ENCODE measurements at places on chromosomes 3 and 15.

- DNase-seq = no peak
Measured at GRCh38 chr3:127211118-127212060, 18.5 kb downstream of the PRR23E start.

DNA sequence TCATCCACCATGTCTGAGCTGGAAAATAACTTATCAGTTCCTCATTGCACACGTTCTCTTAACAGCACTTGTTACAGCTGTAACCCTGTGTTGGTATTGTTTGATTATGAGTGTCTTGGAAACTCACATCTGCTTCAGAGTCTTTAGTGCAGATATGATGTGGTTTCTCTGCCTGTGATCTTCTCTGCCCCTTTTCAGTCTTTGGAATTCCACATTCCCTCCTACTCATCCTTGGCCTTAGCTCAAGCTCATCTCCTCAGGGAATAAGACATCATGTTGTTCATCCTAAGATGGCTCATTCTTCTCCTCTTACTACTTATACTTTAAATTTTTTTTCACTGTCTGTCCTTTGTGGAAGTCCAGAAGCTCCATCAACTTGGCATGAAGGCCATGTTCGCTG lies 77.7 kb downstream of the SYNPR start:
- no peak for DNase-seq

- no peak for DNase-seq
Measured at GRCh38 chr15:99326235-99326634, 75.0 kb downstream of the LRRC28 start.

DNA sequence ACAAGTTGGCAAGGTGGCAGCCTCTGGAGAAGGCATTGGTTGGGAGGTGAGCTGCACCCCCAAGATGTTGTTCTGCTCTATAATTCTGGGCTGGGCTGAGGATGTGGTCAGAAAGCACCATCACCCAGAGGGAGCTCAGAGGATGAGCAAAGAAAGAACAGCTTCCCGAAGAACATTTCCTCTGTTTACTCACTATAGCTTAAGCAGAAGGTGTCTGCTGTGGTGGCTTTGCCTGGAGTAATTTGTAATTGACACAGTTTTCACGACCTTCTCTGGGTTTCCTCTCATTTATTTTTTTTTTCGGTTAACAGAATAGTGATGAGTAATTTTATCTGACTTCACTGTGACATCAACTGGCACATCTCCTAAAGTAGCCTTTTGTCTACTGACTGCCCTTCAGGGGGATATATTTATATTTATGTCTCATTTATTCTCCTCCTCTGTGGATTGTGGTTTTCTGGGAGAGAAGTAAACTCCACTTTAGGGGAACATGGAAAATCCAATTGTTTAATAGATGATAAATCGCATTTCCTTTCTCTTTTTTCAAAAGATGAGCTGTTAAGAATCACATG lies 49.5 kb upstream of the ABHD17C start:
- DNase-seq = no peak

DNA sequence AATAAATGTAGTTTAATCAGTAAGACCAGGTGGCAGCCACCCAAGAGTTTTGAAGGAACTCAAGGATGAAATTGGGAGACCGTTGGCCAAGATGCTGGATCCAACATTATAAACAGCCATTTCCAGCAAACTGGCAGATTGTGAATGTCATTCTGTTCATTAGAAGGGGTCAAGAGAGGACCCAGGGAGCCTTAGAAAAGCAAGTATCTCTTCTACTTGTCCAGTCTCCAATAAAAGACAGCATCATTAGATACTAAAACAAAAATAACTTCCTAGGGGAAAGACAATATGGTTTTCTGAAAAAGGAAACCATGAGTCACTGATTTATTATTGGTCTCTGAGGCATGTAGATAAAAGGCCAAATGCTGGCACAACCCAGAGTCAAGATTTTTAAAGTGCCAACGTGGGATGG lies 67.9 kb downstream of the GADL1 start:
- no peak for DNase-seq

- DNase-seq = no peak
Measured at GRCh38 chr15:67543348-67543718, 830 bp downstream of the MAP2K5 start.

DNA sequence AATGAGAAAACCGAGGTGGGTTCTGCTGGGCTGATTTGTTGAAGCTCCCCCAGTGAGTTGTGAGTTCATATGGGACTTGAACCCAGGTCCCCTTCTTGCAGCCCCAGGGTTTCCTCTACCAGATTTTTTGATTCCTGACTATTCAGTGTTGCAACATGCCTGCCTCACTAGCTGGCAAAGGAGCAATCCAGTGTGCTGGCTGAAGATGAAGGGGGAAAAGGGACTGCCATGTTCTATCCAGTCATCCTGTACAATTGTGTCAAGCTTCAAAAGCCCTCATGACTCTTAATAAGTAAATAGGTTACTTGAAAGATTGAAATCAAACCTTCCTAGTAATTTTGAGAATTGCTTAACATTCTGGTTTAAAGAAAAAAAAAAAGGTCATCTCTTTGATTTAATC lies 211.5 kb upstream of the TP63 start:
- no peak for DNase-seq

GRCh38 chr3:15443826-15444524 lies 16.6 kb downstream of the EAF1 start:
- no peak for DNase-seq

GRCh38 chr3:184332370-184333090 lies 4.9 kb upstream of the FAM131A start:
- DNase-seq = no peak

GRCh38 chr3:175222356-175222755 lies 363.2 kb downstream of the NAALADL2 start:
- DNase-seq = no peak

GRCh38 chr3:98839846-98840245 lies 61.6 kb downstream of the DCBLD2 start:
- no peak for DNase-seq

DNA sequence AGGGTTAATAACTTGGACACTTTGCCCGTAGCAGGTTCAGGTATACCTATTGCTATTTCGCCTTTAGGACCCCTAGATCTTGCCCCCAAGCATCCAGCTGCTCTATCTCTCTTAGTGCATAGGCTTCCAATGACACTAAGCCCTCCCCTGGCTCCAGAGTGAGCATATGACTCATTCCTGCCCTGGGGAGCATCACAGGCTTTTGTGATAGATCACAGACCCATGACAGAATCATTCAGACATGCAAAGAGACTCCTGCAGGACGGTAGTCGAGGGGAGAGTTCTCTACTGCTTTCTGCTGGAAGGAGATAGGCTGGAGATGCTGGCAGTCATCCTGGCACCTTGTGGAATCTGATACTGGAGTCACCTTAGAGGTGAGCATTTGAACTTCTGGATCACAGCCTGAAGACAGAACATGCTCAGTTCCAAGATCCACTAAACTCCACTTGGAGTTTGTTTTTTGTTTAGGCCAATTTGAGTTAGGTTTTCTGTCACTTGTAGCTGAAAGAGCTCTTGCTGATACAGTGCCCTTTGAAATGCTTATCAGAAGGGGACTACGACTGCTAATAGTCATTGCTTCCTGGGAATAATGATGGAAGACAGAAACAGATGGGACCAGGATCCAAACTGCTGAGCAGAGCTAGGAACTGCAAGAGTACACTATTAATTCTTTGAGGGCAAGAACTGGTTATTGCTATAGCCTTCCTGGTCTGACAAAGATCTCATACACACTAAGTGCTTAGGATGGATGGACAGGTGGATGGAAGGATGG lies 11.0 kb downstream of the LYSMD2 start:
- no peak for DNase-seq

- DNase-seq = no peak
Measured at GRCh38 chr15:49741712-49742111, 120.9 kb downstream of the DTWD1 start.

- no peak for DNase-seq
Measured at GRCh38 chr3:12622335-12622734, 41.6 kb downstream of the RAF1 start.

- DNase-seq = no peak
Measured at GRCh38 chr15:40499931-40500330, 29.1 kb downstream of the CHST14 start.

- no peak for DNase-seq
Measured at GRCh38 chr3:94423578-94423977, 360.7 kb downstream of the NSUN3 start.

GRCh38 chr3:162799910-162800309 lies 1303.3 kb downstream of the OTOL1 start:
- DNase-seq = no peak

- no peak for DNase-seq
Measured at GRCh38 chr3:157906627-157907026, 199.6 kb downstream of the SHOX2 start.

- no peak for DNase-seq
Measured at GRCh38 chr3:196699749-196700148, 12.3 kb downstream of the CEP19 start.

DNA sequence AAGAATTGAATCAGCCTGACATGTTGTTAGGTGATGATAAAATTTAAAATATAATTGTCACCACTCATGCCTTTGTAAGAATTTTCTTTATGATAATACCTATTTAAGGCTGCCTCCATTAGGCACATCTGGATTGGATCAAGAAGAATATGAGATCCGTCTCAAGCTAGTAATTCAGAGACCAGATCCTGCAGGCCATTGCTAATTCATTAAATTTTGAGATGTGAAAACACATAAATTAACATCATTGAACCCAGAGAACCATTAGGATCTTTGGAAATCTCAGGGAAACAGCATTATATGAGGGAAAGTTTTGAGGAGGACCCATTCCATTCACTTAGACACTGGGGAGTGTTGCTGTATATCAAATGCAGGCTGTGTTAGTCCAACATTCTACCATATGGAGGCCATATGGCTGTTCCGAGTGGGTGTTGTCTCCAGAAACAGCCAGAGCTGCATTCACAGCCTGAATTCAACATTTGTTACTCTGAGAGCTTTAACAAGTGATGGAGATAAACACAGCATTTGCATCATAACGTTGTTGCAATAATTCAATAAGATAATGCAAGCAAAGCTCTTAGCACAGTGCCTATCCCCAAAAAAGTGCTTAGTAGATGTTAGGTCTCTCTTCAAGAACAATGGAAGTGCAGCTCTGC lies 67.4 kb downstream of the DTWD1 start:
- no peak for DNase-seq

DNA sequence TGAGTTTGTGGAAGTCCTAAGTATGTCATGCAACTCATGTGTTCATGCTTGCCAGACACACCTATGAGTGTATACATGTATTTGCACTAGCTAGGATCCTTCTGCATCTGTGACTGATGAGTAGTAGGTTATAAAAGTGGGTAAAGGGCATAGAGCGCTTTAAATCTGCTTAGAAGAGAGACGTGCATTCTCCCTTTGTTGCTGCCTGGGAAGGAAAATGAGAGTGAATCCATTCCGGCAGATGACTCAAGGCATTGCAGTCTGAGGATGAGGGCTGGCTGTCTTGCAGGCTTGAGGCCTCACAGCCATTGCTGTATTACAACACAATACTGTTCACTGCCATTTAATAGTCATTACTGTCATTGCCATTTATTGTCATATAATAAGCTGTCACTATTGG lies 120.8 kb upstream of the UMPS start:
- no peak for DNase-seq

DNA sequence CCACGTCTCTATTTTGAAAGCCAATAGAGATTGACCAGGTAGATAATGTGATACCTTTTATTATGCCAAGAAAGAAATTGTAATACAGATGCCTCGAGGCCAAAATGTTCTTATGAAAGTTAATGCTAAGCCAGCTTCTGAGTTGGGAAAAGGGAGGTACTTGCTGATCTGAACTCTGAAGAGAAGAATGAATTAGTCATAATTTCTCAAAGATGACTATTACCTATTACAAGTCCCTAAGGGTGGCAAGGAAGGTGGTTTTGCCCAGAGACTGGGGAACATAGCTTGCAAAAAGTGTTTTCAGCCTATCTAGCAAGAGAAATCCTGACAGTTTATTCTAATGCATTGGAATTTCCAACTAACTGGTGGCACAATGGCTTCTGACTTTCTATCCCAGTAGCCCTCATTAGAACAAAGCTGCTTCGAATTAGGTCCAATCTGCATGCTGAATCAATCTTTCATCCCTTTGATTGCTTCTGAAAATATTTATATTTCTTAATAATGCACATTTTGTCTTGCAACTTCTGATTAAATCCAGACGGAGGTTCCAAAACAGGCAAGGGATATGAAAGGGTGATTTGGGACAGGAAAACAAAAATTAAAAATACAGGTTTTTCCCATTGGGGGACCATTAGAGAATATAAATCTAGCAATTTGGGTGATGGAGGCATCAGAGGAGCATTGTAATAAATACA lies 17.7 kb upstream of the NR2F2 start:
- no peak for DNase-seq

- DNase-seq = no peak
Measured at GRCh38 chr3:152811974-152812760, 22.8 kb upstream of the P2RY1 start.

DNA sequence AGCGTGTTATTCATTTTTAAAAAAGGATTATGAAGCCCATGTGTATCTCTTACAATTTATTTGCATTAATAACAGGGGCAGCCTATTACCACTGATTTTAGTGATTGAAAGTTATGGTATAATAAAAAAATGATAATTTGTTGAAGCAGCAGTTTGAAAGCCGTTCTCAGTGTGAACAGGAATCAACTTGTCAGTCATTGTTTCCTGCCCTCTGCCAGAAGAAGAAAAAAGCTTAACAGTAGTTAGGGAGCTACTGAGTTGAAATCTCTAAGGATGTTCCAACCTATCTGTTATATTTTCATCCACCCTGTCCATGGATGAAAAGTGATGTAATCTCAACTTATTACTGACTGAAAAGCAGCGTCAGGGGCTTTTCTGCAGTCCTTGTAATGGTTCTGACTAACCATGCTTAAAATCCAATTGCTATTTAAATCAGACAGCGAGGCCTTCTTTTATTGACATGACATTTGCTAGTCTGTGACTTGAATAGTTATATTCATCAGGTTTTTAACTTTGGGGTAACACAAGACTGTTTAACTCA lies 486.7 kb downstream of the ROBO2 start:
- DNase-seq = no peak

DNA sequence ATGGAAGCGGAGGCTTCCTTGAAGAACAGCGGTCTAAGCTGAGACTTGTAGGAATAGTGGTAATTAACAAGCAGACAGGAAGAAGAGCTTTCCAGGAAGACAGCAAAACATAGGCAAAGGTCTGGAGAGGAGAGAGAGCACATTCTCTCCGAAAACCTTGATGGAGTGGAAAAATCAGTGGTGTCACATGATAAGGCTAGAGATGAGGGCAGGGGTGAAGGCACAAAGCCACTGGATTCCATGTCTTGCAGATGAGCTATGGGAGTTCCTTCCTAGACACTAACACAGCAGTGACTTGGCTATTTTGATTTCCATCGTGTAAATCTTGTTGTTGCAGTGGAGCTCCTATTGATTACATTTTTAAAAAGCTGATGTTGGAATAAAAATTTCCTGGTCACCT lies 132.0 kb downstream of the MCTP2 start:
- DNase-seq = no peak

DNA sequence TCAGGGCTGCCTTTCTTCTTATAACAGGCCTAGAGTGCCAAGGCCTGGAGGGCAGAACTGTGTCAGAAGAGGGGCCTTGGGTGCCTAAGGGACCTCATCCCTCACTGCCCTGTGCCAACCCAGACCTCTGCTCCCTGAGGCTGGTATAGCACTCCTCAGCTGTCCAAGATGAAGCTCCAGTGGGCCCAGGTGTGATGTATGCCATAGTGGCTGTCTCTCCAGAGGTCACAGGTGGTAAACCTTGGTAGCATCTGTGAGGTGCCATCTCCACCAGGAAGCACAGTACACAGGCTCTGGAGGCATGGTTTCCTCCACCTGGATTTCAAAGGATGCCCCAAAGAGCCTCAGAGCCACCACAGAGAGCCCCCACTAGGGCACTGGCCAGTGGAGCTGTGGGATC lies 12.3 kb upstream of the KLHL40 start:
- no peak for DNase-seq

All from activated CD4-positive, CD25-positive, alpha-beta regulatory T cell treated with anti-CD3 and anti-CD28 coated beads, Interleukin-2, amount 50 U/mL, for 16 hours (primary cell).